Activated naive CD4-positive, alpha-beta T cell (primary cell): ENCODE measurements at places on chromosomes 12 and 14.

GRCh38 chr12:48216785-48217184, 13.7 kb upstream of the OR10AD1 start:
- no peak for DNase-seq

GRCh38 chr12:11107719-11108118, 15.6 kb upstream of the TAS2R43 start:
- no peak for DNase-seq

DNA sequence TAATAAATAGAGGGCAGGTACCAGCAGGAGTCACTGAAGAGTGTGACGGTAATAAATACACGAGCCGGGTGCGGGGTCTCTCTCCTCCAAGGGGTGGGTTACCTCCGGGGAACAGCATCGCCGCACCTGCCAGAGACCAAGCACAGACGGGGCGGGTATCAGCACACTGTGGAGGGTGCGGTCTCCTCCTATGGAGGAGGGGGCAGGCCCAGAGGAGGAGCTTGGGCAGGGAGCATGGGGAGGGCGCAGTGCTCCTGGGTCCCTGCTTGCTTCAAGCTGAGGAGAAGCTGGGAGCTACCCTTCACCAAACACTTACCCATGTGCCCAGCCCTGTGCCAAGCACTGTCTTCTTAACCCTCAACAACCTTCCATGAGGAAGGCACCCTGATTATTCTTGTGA, 12.8 kb downstream of the PGF start:
- DNase-seq, result no peak

- no peak for DNase-seq
Observed at GRCh38 chr12:58917699-58918468, 2.4 kb downstream of the LRIG3 start.

DNA sequence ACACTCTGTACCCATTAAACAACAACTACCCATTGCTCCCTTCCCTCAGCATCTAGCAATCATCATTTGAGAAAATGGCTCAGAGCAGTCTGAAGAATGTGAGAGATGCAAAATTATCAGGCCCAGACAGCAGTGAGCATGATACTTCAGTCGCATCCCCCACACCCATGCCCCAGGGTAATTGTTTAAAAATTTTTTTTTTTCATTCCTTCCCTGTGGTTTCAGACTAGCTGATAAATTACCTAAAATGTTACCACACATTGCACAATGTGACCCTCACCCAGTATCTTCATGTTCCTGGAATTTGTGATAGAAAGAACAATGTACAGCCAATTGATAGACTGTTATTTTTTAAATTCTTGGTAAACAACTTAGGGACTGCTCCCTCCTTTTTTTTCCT, 11.3 kb upstream of the USP15 start:
- no peak for DNase-seq

DNA sequence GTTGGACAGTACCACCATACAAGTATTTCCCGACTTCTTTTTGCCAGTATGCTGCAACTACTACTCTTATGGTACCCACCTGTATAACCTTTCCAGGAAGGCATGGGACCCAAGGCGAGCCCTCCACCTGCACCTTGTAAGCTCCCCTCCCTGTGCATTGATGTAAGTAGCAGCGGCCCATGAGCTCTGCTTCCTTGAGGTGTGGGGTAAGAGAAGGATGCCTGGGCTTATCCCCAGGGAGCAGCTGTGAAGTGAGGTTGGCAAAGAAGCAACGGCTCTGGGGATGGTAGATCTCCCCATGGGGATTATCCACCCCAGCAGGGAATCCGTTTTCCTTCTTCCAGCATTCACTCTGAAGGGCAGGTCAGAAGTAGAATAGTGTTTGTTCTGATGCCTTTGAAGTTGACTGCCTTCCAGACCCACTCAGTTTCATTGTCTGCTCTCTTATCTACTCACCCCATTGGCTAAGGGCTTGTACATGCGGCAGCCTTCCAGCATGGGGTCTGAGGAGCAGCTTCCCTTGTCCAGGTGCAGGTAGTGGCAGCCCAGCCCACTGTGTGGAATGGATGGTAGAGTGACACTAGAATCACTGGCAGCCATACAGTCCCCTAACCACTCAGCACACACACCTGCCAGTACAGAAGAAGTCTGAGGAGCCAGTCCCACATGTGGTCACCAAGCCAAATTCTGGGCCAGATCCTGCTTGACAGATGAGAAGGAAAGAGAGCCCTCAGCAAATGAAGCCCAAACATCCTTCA, 3.4 kb downstream of the CIROP start:
- no peak for DNase-seq

DNA sequence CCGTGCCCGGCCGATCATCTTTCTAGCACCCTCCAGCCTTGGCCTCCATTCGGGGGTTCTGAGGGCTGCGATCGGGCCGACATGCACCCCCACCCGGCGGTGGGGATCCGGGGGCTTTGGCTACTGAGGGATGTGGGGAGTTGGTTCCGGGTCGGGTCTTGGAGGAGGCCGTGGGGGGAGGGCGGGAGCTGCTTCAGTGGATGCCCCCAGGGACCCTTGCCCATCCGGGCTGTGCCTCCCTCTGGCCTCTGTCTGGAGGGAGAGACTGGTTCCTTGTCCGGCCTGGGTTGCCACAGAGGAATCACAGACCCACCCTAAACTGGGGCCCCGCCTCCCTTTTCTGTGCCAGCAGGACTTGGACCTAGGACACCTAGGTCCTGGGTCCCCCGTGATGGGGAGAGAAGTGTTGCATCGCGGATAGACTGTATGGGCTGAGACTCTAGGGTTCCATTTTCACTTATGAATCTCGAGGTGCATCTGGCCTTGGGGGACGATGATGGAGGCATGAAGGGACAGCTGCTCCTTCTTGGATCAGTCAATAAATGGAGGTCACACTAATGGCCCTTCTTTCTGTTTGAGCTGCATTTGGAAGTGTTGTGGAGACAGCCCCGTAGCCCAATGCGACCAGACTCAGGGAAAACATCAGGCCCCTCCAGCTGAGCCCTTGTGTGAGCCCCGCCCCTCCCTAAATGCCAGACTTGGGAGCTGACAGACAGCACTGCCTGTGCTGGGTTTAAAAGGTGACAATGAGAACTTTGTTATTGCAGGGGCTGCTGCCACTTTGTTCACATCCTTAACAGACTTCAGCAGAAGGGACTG, 577 bp downstream of the DTX3 start:
- no peak for DNase-seq

GRCh38 chr14:78834766-78835451, 664.7 kb downstream of the NRXN3 start:
- DNase-seq, result no peak

DNA sequence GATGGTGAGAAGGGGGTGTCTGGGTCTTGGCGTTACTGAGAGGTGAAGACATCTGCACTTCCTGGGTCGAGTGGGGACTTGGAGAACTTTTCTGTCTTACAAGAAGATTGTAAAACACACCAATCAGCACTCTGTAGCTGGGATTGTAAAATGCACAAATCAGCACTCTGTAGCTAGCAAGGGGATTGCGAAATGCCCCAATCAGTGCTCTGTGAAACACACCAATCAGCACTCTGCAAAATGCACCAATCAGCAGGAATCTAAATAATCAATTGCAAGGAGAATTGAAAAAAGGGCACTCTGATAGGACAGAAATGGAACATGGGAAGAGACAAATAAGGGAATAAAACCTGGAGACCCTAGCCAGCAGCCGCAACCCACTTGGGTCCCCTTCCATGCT, 376.1 kb upstream of the SFSWAP start:
- DNase-seq, result no peak

DNA sequence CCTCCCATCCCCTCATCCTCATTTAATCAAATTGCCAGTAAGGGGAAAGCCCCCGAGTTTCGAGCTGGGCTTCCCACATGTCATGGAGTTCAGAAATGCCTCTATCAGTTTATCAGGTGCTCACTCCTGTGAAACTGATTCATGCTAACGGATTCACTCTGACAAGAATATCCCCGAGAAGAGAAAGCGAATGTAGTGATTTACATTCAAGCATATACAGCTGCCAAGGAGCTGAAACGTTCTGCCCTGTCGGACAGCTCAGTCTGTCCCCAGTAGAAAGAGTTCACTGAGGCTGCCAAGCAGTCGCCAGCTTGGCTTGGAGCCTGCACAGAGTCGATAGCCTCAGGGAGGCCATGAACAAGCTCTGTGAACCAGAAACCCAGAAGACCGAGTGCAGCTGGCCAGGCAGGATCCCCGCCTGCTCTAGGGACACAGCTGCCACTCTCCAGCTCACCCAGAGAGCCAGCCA, 88.4 kb downstream of the TMCC3 start:
- no peak for DNase-seq

- no peak for DNase-seq
Observed at GRCh38 chr14:104446611-104447010, 133.0 kb upstream of the C14orf180 start.

DNA sequence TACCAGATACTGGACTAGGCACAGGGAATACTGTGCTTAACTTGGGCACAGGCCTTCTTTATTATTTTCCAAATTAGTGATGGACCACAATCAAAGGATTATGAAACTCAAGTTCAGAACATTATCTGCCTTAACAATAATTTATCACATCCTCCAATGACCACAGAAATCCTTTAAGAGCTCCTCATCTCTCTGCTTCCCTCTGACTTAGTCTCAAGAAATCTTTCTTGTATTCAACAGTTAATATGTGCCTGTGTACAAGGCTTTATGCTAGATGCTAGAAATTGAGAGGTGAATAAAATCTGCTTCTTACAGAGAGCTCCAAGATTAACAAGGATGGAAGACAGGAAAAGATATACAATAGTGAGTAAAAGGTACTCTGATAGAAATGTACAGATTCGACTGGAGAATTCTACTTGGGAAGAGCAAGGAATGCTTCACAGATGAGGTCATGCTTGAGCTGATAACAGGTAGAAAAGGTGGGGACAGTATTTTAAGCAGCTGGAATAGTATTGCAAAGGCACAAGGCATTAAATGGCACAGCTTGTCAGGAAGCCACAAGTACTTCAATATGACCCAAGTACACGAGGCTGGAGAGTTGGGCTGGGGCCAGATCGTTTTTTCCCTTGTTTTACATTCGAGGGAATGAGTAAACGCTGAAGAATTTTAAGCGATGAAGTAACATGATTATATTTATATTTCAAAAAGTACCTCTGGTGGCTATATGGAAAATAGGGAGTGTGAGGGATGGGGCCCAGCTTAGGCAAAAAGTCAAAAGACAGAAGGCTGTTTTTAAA, 55.1 kb upstream of the ARID2 start:
- no peak for DNase-seq
